ENCODE measurements at places on chromosomes 13 and 19.

DNA sequence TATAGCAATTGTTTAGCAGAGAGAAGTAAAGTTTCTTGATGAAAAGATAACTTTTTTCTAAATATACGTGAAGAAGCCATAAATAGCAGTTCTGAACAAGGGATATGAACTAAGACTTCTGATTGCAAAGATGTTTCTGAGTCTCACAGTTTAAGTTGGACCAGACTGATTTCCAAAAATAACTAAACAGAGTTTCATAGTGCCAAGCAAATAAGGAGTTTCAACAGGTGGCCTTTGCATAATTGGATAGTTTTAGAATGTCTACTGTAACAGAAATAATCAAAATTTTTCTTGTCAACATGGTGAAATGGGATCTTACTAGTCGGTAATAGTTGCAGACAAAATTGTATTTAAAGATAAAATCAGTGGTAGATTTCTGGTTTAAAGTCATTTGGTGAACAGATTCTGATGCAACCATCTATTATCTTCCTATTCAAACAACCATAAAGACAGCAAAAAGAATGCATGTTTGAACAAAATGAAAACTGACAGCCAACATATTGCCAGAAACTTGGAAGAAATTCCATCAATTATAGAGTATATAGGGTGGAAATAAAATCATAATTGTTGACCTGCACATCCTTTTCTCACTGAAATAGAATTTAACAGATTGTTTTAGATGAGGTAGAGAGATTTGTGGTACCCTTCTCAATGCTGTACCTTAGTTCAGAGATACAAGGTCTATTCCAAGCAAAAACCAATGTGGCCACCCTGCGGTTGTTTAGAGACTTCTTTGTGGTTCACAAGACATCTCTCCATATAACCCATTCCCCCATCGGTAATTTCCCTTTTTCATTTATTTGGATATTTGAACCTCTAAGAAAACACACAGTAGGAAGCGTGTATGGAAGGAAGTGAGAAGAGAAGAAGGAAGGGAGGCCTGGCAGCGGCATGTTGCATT lies 275.3 kb downstream of the COG6 start:
- no peak for DNase-seq

DNA sequence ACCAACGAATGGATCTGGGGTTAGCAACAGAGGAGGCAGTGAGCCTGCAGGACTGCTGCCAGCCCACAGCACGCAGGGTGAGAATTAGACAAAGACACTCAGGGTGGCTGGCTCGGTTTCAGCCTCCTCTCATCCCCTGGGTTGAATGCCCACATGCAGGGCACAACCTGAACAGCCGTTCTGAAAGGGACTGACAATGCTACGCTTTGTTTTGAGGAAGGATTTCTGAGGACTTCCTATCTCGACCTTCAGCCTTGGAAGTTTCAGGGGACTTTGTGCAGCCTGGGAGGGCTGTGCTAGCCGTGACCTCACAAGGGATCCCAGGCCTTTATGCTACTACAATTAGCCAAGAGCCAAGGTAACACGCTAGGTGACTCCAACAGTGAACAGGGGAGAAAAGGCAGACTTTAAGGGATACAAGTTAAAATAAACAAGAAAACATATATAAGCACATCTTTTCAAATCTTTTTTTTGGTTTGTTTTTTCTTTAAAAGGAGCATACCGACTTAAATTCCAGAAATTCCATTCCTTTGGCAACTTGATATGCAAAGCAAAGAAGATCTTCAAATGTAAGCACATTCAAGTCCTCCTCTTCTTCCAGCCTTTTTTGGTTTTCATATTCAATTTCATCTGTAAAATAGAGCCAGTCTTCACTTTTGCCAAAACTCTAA lies 34.5 kb upstream of the URAD start:
- DNase-seq = no peak

- DNase-seq = no peak
Observed at GRCh38 chr19:44891016-44891882, at the start of gene TOMM40. Gene TOMM40, plus strand, starts transcription at chr19:44891254. Its CDS starts 162 bp downstream, at chr19:44891416.

DNA sequence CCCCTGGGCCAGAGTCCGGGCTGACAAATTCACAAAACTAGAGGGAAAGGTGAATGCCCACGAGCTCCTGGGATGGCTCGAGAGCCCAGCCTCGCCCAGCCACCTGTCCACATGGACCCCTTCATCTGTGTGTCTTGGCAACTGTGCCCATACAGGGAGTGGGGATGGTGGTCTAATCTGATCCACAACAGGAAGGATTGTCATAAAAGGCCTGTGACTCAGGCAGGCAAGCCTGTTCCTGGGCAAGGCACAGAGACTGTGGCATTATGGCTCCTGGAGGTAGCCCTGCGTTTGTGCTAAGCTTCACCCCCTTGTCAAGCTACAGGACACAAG lies 20.0 kb downstream of the CAPS start:
- no peak for DNase-seq

- DNase-seq = no peak
Observed at GRCh38 chr19:5137571-5138124, 168.7 kb downstream of the KDM4B start.

GRCh38 chr13:109919715-109920375 lies 133.5 kb upstream of the IRS2 start:
- DNase-seq = no peak

DNA sequence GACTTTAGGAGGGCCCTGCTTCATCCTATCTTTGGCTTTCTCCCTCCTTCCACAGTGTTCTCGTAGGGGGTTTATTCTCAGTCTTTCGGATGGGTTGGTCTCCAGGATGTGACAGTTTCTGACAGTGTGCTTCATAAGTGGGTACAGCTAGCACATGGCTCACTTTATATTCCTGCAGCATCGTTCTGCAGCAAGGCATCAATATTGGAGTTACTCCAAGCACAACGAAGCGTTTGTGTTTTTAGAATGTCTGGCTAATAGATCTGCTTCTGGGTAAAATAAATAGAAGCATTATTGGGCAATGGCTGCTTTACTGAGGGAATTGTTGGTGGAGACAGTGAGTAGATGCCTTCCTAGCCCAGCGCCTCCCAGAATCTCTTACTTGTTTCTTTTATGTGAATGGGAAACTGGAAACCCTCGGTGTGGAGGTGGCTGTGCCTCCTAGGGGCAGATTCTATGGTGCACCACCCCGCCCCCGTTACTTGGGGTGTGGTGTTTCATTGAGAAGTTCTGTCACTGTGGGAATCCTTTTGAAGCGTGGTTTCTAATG lies 2.0 kb downstream of the FARP1 start:
- DNase-seq = no peak

DNA sequence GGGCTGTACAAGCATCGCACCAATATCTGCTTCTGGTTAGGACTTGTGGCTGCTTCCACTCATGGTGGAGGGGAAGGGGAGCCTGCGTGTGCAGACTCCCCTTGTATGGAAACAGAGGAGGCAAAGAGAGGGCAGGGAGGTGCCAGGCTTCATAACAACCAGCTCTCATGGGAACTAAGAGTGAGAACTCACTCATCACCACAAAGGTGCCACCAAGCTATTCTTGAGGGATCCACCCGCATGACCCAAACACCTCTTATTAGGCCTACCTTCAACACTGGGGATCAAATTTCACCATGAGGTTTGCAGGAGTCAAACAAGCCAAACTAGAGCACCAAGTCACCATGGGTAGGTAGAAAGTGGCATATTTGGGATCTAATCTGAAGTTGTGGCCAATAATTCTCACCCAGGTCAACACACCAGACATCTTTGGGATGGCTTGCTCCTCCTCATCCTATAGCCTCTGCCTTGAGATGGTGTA lies 46.4 kb downstream of the RUBCNL start:
- DNase-seq = no peak

GRCh38 chr13:98322091-98322718 lies 145.1 kb upstream of the RNF113B start:
- DNase-seq = no peak

DNA sequence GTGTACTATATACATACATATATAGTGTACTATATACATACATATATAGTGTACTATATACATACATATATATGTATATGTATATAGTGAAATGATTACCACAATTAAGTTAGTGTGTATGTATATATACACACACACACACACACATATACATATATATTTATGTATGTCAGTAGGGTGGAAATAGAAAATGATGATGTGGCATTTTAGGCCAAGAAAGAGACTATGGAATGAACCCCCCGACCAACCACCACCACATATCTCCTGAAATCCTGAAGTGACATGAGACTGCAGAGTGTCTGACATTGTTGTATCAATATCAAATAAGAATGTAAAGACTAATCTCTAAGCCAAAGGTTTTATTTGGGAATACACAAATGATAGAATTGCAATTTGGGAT lies 107.6 kb downstream of the RFC3 start:
- no peak for DNase-seq

- DNase-seq = no peak
Observed at GRCh38 chr13:98175043-98175442, 2.0 kb downstream of the RNF113B start.

DNA sequence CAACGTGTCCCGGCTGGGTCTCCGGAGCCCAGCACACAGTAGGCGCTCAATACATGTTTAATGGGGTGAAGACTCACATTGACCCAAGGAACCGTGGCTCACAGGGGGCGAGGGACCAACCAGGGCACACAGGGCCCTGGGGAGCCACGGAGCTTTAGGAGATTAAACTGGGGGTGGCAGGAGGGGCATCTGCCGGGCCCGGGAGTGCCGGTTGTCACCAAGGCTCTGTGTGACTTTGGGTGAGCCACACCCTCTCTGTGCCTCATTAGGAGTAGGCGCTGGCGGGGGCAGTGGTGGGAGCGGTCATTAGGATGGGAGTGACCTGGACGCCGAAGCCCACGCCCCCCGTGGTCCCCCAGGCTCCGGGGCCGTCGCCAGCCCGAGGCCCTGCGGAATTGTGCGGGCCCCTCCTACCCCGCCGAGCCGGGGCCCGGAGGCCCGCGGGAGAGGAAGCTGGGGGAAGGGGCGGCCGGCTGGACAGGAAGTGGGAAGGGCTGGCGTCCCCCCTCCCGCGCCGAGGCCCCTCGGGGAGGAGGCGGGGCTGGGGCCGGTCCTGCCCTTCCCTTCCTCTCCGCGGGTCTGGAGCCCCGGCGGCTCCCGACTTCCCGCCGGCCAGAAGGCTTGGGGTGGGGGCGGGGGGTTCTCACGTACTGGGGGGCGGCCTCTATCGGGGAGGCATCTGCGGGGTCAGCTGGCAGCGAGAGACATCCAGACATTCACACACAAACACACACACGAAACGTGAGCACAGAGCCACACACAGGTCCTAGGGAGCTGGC lies 1.8 kb upstream of the SSBP4 start:
- no peak for DNase-seq

DNA sequence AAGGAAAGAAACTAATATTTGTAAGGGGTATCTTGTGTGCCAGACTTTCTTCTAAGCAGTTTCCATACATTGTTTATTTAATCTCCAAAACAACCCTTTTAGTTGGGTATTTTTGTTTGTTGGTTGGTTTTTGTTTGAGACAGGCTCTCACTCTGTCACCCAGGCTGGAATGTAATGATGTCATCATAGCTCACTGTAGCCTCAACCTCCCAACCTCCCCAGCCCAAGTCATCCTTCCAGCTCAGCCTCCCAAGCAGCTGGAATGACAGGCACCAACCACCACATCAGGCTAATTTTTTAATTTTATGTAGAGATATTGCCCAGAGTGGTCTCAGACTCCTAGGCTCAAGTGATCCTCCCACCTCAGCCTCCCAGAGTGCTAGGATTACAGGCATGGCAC lies 41.2 kb upstream of the LSM14A start:
- no peak for DNase-seq

DNA sequence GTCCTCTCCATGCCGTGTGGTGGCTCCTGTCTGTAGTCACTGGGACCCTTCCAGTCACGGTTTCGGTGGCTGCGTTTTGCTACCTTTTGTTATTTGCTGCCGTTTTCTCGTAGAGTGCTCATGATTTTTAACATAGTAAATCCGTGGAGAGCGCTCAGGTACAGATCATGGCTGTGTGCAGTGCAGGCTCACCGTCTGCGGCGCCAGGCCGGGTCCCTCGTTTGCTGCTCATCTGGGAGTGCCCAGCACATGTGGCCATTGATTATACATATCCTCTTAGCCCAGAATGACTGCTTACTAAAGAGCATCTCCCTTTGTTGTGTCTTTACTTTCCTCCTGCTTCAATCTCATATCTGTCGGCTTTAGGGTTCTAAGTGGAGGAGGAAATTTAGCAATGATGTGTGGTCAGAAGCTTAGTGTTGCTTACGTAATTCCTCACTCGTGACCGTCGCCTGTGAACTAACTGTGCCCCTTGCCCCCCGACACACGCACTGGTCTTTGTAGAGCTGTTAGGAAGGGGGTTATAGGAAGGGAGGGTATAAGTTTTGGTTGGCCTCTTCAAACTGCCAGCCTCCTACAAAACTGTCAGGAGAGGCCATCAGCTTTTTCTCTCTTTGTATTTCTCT lies 31.8 kb downstream of the TFDP1 start:
- no peak for DNase-seq

DNA sequence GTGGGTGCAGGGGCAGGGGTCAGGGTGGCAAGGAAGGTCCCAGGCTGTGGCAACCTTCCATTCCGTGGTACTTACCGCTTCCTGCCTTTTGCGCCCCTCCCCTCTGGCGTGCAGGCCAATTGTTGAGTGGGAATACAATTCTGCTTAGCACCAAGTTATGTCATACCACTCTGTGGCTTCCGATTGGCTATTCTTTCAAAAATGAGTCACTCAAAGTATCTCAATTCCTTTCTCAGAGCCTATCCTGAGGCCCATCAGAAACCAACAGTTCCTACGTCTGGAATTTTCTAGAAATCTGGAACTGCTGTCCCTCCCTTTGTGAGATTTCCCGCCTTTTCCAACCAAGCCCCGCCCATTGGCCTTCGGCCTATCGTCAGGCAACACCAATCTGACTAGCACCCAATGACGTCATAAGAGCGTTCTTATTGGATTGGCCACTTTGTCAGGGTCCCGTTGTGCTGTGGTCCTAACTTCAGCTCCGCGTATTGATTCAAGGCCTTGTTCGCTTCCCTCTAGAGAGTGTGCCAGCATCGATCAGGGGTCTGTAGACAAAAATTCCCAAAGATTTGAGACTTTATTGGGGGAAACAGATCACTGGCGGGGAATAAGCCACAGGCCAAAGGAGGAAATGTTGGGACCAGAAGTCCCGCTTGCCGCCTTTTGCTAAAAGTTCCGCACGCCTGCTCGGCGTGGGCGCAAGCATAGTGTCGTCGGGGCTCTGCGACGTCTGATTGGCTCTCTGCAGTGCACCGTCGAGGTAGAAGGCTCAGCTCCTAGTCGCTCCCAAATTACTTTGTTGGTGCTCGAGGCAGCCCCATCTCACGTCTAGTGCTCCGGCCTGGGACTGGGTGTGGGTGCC lies 11.7 kb downstream of the NTN5 start:
- peak; percentile 41 for DNase-seq

DNA sequence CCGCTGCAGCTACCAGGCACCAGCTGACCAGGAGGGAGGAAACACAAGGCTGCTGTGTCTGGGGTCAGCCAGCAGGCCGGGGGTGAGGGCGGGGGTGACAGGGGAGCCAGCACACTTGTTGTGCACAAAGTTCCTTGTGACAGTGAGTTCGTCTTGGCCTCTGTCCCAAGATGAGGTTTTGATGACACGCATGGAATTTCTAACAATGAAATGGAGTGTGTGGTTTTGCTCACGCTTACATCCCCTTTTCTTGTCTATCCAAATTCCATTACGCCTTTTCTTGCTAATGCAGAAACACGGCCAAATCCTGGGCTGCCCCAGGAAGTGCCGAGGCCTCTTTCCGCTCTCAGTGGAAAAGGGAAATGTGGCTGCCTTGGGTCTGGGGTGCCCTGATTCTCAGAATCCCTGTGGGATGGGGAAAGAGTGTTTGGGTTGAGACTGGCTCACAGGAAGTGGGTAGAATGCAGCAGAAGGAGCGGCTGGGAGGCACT lies 73.8 kb downstream of the GADD45B start:
- no peak for DNase-seq

GRCh38 chr19:17495639-17496296 lies 15.7 kb upstream of the PGLS start:
- no peak for DNase-seq

All from activated CD4-positive, CD25-positive, alpha-beta regulatory T cell (primary cell).